ENCODE measurements at places on chromosomes 12 and 14. TPM values are rescaled to one million over a fixed set of nuclear protein-coding genes. Genes with fewer than 3 reads are reported as not detected.

TTC7B gene
- 45.2 TPM for polyA plus RNA-seq

CCDC175 gene
- 0.21 TPM for polyA plus RNA-seq

OR2AP1 gene
- polyA plus RNA-seq, result not detected

GRCh38 chr12:116624516-116624915 is 65.3 kb downstream of the MAP1LC3B2 start:
- no peak for DNase-seq

DNA sequence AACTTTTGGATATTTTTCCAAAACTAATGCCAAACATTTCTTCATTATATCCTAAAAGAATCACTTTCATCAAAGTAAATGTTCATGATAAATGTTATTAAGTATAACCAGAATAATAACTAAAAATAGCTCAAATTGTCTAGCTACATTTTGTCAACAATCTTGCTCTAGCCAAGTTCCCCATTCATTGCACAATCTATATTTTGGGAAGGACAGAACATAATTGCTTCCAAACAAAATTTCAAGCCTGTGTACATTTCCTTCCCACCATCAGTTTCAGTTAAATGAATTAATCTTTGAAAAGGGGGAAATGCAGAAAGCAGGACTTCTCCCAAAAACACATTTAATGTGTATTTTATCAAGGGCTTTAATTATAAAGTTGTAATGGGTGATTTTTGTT is 98.0 kb upstream of the PLEKHG7 start:
- DNase-seq, result no peak

- DNase-seq, result no peak
Measured at GRCh38 chr12:44100264-44100663, 264.4 kb downstream of the TMEM117 start.

DNA sequence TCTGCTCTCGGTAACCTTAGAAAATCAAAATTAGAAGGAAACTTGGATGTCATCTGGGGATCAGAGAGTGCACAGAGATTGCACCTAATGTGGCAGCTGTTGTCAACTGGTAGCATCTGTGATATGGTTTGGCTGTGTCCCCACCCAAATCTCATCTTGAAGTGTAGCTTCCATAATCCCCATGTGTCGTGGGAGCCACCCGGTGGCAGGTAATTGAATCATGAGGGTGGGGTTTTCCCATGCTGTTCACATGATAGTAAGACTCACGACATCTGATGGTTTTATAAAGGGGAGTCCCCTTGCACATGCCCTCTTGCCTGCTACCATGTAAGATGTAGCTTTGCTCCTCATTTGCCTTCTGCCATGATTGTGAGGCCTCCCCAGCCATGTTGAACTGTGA is 127.7 kb upstream of the SRRM4 start:
- DNase-seq, result no peak
